ENCODE measurements at places on chromosomes 16 and 17. TPM values are rescaled to one million over a fixed set of nuclear protein-coding genes. Genes with fewer than 3 reads are reported as not detected.

Gene CHD9NB
- 0.88 TPM for total RNA-seq

Gene CRYBA1
- not detected for total RNA-seq

Gene TMEM92
- total RNA-seq = 0.94 TPM

Gene DGKE
- 9.9 TPM for total RNA-seq

Gene KIF18B
- total RNA-seq = 1.7 TPM

Gene WNT9B
- 0.57 TPM for total RNA-seq

Gene C16orf89
- 13.3 TPM for total RNA-seq

GRCh38 chr17:81246679-81247338 lies 7.7 kb downstream of the NDUFAF8 start:
- no peak for DNase-seq

- DNase-seq = no peak
Measured at GRCh38 chr17:47066095-47066494, 87.0 kb upstream of the RPRML start.

DNA sequence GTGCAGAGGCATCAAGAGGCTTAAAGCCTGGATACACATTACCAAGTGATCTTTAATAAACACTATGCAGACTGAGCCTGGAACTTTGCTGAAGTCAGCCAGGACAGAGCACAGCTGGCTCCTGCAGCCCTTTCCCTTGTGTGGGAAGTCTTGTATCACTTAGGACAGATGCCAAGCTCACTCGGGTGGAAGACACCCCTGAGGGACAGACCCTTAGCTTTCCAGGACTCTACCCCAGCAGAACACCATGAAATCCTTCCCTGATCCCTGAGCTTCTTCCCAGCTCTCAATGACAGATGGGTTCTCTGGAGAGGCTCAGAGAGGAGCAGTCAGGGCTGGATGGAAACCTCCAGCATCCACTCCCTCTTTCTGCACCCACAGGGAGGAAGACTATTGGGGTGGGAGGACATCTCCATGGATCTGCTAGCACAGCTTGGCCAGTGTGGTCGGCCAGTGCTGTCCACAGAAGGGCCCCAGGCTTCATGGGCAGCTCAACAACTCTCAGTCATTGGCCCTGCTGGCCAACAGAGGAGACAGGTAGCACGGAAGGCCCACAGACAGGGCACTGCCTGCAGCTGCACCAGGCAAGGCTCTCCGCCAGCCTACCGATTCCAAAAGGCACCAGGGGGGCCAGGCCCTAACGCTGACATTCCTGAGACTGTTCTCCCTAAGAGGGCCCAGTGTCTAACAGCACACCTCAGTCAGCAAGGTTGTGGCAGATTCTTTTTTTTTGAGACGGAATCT lies 15.9 kb downstream of the RAB5C start:
- no peak for DNase-seq

- no peak for DNase-seq
Measured at GRCh38 chr16:17471719-17472461, 1.1 kb upstream of the XYLT1 start.

GRCh38 chr17:34300652-34301370 lies 15.3 kb downstream of the CCL11 start:
- no peak for DNase-seq

DNA sequence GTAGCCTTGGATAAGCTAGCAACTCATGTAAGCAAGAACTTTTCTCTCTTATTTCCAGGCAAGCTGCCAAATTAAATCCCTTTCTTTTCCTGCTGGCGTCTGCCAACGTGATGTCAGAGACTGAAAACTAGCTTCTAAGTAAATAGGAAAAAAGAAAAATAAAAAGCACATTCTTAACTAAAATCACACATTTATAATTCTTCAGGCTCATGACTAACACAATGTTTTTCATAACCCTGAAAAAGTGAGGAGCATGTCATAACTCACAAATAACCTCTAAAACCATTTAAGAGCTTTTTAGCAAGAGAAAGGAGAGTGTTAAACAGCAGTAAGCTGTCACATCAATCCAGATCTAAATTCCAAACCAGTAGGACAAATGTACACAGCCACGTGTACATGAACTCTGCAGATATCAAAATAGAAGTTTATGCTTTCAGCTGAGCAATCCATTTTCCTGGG lies 110.0 kb downstream of the N4BP1 start:
- peak; percentile 62 for DNase-seq

GRCh38 chr17:49514071-49514721 lies 19.1 kb downstream of the NGFR start:
- peak; percentile 80 for DNase-seq

DNA sequence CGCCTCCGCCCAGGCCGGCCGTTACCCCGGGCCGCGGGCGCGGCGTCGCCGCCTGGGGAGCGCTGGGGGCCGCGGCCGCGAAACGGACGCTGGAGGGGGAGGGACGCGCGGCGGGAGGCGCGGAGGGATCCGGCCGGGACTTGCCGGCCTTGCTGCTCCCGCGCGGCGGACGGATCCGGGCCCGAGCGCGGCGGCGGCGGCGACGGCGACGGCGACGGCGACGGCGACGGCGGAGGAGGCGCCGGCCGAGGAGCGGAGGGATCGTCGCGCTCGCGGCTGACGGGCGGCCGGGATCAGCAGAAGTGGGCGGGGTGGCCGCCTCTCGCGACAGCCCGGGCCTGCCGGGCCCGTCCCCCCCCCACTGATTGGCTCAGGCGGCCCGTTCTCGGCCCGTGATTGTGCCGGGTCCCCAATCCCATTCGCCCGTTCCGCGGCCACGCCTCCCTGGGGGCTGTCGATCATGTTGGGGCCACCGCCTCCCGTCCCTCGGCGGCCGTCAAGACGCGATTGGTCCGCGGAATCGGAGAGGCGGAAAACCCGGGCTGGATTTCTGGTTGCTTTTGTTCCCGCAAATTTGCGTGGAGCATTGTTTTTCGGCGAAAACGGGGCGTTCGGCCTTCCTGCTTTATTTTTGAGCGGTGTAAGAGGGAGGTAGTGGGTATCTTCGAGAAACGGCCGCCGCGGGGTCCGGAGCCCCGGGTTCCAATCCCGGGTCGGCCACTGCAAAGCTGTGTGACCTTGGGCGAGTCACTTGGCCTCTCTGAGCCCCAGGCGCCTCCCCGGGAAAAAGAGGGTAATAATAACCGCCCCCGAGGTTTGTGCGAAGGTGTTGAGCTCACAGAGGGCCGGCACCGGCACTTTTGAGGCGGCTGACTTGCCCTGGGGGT lies at the start of gene ZCCHC14:
TSS of gene ZCCHC14 (minus strand) at position 304 of the 887 bp plus-strand sequence. CDS start 786 bp downstream, outside the sequence.
- DNase-seq = peak; percentile 100

- DNase-seq = no peak
Measured at GRCh38 chr16:82641336-82641984, 14.7 kb downstream of the CDH13 start.

- no peak for DNase-seq
Measured at GRCh38 chr17:34840750-34841149, 120.5 kb downstream of the CCT6B start.

- no peak for DNase-seq
Measured at GRCh38 chr16:79628501-79628975, 28.0 kb upstream of the MAF start.

DNA sequence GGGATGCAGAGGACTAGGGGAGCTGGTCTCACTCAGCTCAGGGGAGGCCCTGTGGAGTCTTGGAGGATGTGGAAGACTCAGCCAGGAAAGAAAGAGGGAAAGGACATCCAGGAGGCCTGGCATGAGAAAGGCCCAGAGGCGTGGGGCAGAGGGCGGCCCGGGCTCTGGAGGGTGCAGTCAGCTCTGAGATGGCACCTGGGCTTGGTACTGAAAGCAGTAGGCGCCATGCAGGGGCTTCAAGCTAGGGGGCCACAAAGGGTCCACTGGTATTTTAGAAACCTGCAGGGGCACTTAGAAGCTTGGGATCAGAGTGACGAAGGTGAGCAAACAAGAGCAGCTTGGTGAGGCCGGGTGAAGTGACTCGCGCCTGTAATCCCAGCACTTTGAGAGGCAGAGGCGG lies 5.6 kb downstream of the FAM171A2 start:
- DNase-seq = no peak

- no peak for DNase-seq
Measured at GRCh38 chr17:61570118-61570517, 20.9 kb downstream of the NACA2 start.

DNA sequence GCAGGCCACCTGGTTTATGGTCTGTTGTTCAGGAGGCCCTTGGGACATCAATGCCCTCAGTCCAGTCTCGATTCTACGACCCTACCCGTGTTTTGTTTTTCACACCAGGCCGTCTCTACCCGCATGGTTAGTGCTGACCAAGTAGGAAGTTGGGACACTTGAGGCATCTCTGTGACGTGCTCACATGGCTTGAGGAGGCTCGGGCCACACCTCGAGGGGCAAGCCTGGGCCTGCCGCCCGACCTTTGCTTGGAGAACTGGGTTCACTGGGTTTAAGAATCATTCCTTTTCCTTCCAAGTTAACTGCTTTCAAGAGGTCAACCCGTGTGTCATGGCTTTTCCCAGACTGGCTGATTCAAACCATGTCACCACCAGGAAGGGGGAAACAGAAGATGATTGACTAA lies 86.8 kb downstream of the CMIP start:
- DNase-seq = peak; percentile 61

DNA sequence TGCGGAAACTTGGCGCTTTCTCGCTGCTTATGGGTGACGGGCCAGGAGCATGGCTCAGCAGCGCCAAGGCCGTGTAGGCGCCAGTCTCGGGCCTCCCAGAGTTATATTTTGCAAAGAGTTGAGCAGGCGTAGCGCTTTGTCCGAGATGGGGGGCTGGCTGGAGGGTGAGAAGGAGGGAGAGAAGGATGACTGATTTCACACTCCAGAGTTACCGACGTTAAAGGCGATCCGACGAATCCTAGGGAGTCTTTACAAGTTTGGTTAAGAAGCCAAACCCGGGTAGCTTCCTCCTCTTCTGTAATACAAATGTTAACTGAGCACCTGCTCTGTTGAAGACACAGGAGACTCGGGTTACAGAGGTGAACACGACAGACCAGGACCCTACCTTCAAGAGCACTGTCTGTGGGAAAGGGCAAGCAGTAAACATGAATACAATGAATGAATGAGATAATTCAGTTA lies 782 bp downstream of the POLR2A start:
- no peak for DNase-seq

DNA sequence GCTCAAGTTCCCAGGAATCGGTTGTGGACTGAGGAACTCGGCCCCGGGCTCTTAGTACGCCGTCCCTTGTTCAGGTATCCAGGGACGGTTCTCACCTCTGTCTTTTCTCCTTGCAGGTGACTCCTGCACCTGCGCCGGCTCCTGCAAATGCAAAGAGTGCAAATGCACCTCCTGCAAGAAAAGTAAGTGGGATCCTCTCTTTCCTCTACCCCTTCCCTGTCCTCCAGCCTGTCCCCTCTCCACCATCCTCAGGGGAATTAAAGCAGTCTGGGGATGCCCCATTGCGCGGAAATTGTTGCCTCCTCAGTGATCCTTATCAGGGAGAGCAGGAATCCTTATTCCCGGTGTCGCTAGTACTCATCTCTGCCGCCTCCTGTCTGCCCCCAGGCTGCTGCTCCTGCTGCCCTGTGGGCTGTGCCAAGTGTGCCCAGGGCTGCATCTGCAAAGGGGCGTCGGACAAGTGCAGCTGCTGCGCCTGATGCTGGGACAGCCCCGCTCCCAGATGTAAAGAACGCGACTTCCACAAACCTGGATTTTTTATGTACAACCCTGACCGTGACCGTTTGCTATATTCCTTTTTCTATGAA lies 585 bp downstream of the MT2A start:
- no peak for DNase-seq

DNA sequence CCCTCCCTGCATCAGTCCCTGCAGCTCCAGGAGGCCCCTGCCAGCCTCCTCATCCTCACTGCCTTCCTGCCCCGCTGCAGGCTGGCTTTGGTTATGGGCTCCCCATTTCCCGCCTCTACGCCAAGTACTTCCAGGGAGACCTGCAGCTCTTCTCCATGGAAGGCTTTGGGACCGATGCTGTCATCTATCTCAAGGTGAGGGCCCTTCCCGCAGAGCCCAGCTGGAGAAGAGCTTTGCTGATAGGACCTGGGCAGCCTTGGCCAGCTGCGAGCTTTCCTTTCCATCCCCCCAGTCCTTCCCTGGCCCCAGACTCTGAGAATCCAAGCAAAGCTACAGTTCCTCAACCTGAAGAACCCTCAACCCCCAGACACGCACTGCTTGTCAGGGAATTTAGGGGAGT lies 14.1 kb downstream of the PDK2 start:
- DNase-seq = no peak

- no peak for DNase-seq
Measured at GRCh38 chr17:66811683-66812054, 23.2 kb upstream of the CACNG5 start.

DNA sequence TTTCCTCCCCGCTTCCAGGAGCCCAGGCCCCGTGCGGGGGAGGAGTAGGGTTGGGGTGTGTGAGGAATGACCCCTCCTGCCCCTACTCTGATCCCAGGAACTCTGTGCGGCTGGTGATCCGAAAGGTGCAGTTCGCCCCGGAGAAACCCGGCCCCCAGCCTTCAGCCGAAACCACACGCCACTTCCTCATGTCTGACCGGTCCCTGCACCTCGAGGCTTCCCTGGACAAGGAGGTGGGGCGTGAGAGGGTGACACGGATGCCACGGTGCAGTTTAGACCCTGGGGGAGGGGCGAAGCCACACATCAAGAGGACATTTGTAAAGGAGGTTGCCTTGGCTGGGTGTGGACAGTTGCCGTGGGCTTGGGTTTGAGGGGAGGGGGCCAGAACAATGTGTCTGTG lies 7.4 kb downstream of the ARRB2 start:
- DNase-seq = peak; percentile 73

- DNase-seq = no peak
Measured at GRCh38 chr17:28509789-28510188, 3.6 kb downstream of the FOXN1 start.

All from aorta (tissue), 5 donors.